Left colon (tissue), 2 donors: ENCODE measurements at places on chromosomes 1 and 21.

GRCh38 chr1:202143011-202143767 lies 1.3 kb downstream of the ARL8A start:
- DNase-seq, result no peak

DNA sequence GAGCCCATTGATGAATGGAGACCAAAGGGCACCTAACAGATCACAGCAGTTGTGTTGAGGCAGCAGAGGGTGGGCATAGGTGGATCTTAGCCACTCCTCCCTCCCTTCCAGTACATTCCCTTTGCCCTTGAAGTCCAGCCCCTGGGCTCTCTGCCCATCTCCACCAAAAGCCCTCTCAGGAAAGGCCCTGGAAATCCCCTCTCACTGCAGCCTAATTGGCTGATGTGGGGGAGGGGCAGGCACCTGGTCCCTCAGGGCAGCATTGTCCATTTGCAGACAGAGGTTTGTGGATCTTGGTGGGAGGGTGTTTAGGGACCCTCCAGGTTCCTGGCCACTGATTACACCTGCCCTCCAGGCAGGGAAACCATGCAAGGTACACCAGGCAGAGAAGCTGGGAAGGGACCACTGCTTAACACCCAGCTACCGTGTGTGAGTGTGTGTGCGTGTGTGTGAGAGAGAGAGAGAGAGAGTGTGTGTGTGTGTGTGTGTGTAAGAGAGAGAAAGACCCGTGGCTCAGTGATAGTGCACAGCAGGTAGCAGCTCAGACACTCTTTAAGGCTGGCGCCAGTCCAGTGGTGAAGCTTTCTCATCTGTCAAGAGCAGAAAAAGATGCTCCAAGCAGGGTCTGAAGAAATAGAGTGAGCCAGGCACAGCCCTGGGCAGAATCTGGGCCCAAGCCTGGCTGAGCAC lies 71.1 kb downstream of the MATN1 start:
- DNase-seq, result no peak

DNA sequence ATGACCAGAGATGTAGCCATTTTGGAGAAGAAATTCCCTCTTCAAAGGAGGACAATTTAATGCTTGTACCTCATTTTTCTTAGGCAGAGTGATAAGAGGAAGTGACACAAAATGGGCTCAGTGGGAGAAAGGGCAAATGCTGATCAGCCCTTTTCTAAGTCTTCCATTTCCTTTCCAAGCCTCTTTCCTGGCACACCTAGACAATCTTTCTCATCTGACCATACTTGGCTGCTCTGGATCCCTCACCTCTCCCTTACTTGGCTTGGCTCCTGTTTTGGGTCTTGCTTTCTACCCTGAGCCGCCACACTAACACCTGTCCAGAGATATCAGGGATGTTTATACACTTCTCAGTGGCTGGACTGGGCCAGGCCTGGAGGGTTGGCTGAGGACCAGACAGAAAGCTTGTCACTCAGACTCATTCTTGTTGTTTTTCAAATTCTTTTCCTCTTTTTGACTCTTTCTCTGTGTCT lies 13.1 kb downstream of the TXNIP start:
- DNase-seq, result no peak

- no peak for DNase-seq
These were observed 176.3 kb upstream of the ZNHIT6 start for GRCh38 chr1:85884372-85885035.

GRCh38 chr1:201540846-201541735 lies 2.2 kb downstream of the NAV1 start:
- no peak for DNase-seq

- DNase-seq, result no peak
These were observed 16.5 kb downstream of the CFAP74 start for GRCh38 chr1:1987142-1987510.
